ENCODE measurements at places on chromosomes 16 and 17.

GRCh38 chr17:32773856-32774694 lies 102.8 kb downstream of the MYO1D start:
- DNase-seq = no peak

GRCh38 chr17:52156576-52157570 lies 1.6 kb downstream of the CA10 start:
- DNase-seq = no peak

DNA sequence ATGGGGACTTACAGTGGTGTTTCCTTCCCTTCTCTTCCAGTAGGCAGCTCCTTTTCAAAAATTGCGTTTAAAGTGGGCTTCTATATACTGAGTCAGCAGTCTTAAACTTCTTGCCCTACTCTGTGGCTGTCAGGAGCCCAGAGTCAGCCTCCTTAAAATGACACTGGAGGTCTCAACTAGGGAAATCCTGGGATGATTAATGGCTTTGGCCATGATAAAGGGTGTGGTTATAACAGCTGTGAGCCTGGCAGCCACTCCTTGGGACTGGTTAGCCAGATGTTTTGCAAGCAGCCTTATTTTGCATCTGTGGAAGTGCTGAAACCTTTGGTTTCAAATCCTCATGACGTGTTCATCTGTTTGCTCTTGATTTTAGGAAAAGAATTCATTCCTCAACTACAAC lies 25.0 kb downstream of the TAC4 start:
- DNase-seq = no peak

DNA sequence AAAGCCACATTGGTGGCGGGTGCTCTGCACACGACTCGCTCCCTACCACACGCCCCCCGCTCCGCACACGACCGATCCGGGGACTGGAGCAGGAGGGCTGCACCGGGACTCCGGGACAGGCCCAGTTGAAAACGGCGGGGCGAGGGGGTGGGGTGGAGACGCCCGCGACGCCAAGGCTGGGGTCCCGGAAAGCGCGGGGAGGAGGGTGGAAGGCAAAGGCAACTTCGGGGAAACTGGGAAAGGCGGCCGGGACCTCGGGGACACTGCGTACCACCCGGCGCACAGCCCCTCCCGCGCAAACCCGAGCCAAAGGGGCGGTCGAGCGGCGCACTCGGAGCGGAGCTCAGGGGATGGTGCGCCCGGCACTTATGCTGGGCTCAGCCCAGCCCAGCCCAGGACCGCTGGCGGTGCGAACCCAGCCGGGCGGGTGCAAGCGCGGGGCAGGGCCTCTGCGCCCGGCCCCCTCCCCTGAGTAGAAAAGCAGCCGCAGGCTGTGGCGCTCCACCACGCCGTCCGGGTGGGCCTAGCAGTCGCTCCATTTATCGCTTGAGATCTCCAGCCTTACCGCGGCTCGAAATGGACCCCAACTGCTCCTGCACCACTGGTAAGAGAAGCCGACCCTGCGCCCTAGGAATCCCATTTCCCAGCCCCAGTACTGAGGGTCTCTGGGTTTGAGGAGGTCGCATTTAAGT lies at the start of gene MT1M:
MT1M (plus strand) TSS at position 504 of the 692 bp plus-strand sequence; CDS start at position 577, 73 bp downstream.
- no peak for DNase-seq

GRCh38 chr16:85179344-85180046 lies 67.2 kb upstream of the CIBAR2 start:
- no peak for DNase-seq

- DNase-seq = no peak
Measured at GRCh38 chr17:64217249-64217691, 45.8 kb downstream of the TEX2 start.

- DNase-seq = no peak
Measured at GRCh38 chr17:10196941-10197340, 1.5 kb downstream of the GAS7 start.

- DNase-seq = peak; percentile 46
Measured at GRCh38 chr17:7650509-7651096, at the start of gene ATP1B2. Gene ATP1B2 (plus strand): TSS chr17:7650926. CDS start chr17:7651519, 593 bp downstream.

- no peak for DNase-seq
Measured at GRCh38 chr16:76796978-76797377, 394.0 kb upstream of the MON1B start.

DNA sequence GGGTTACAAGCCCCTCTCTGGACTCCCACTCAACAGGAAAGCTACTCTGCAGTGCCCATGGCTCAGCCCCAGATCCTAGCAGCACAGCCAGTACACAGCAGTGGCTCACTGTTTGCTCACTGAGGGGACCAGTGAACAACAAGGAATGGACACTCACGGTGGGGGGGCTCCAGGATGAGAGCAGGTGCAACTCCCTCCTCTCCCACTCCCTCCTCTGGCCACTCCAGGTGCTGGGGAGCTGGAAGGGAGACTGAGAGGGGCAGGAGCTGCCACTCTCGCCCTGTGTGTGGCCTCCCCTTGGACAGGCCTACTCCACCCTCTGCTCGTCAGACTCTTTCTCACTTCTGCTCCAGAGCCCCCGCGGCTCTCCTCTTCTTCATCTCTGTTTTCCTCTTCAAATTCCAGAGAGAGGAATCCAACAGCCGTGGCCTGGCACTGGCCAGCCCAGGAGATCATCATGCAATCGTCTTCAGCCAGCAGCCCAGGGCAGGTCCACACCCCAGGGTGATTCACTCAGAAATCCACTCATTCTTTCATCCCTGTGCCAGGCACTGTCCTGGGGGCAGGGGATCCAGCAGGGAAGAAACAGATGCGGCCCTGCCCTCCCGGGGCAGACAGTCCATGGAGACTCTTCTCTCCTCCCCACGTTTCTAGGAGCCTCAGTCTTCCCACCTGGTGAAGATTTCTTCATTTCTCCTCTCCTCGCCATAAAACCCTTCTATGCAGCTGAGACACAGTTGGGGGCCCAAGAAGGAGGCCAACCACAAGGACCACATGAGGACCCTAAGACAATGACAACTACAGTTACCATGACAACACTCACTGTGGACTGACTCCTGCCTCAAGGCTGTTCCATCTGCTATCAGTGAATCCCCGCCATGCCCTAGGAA lies 30.7 kb downstream of the CFAP20 start:
- no peak for DNase-seq

DNA sequence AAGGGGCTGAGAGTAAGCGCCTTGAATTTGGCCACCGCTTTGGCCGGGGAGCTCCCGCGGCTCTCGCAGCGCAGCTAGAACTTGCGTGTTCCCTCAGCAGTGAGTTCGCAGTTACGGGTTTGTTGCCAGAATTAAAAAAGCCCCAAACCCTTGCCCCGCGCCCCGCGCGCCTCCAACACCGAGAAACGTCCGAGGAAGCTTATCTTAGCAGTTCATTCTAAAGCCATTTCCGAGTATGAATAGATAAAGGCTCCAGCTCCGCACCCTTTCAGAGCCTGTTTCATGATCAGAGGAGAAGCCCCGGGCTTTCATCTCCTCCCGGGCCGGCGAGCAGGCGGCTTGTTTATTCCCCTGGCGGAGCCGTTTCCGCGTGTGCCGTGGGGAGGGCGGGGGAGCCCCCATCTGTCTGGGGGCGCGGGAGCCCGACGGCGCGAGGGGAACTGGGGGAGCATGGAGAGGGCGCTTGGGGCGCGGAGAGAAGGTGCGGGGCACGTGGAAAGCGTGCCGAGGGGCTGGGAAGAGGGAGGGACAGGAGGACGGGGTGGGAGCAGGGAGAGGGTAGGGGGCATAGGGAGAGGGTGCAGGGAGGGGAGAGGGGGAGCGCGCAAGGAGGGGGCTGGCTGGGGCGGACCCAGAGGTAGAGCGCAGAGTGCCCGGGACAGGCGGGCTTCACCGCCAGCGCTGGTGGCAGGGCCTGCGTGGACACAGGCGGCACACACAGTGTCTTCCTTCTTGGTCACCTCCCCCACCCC lies 9.9 kb downstream of the TBX4 start:
- DNase-seq = no peak

GRCh38 chr17:68101075-68101986 lies 65.8 kb downstream of the KPNA2 start:
- peak; percentile 42 for DNase-seq

- DNase-seq = no peak
Measured at GRCh38 chr17:37107406-37108083, 158.8 kb downstream of the AATF start.

DNA sequence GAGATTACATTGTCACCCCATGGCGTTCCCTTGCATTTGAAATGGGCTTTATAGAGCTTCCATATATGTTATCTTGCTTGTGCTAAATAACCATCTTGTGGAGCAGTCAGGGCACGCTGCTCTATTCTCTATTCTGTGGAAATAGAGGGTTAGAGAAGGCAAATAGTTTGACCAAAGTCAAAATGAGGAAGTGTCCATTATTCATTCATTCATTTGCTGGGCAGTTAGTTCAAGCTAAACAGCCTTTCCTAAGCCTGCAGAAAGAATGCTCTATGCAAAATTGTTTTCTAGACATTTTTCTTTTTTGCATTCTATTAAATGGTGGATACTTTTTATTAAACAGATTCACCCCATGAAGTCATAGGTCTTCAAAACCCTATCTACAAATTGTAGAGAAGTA lies 67.8 kb upstream of the ELAC2 start:
- no peak for DNase-seq
